ENCODE measurements at places on chromosomes 4 and X.

DNA sequence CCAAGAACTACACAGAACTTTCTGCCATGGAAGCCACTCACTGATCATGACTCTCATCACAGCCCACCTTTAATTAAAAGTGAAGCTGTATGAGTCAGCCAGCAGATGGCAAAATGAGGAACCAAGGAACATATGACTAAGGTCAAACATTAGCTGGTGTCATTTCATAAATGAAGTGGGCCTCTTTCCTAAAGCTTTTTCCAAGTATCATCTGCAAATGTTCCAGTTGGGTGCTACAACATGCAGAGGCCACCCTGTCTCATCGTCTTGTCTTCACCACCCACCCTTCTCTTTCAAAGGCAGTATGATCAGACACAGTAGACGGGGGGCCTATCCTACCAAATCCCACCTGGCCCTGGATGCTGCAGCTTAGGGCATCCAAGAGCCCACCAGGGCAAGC, 9.2 kb upstream of the EOLA1 start:
- DNase-seq = no peak

GRCh38 chr4:112593438-112594133, 43.1 kb downstream of the ZGRF1 start:
- no peak for DNase-seq

DNA sequence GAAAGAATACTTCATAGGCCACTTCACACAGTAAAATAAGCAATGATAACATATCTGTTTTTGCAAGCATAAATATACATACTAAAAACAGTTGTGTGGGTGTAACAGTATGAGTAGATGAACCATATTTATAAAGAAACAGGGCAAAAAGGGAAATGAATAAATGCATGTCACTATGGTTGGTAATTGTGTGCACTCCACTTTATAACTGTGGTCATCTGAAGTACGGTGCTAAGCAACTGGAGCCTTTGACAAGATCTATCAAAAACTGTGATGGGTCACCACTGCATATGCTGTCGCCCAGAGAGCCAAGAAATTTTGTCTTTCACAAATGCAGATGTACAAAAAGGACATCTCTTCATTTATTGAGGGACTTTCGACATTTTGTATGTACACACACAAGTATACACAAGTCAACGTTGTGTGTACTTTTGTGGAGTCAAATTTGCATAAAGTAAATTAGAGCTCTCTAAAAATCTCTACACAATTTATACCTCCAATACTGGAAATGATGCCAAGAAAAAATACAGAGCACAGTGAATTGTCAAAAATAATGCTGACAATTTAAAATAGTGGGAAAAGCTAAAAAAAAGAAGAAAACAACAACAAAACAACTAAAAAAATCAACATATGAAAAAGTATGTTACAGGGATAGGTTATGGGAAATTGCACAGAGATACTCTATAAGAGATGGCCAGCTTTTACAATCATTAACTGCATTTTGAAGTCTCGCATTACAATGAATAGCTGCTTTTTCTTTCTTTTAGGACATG, 123.1 kb upstream of the ENPEP start:
- DNase-seq = no peak

- DNase-seq = peak; percentile 60
Observed at GRCh38 chr4:57102050-57102624, 8.0 kb downstream of the IGFBP7 start.

DNA sequence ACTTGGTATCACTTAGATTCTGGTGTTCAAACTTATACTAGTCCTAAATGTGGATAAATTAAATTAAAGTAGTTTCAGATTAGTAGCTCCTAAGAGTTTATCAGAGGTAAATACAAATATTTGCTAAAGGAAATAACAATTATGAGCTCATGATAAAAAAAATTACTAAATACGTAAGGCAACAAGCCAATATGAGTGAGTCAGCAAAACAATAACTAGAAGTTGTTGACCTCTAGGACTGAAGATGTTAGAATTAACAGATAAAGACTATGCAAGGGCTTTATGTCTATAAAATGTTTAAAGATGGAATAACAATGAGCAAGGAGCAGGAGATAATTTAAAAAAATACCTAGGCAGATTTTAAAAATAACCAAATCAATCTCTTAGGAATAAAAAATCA, 195.8 kb downstream of the CLCN4 start:
- no peak for DNase-seq

GRCh38 chr4:145154573-145154972, 25.8 kb downstream of the OTUD4 start:
- DNase-seq = peak; percentile 41

GRCh38 chr4:140094438-140095420, 59.3 kb downstream of the MAML3 start:
- peak; percentile 53 for DNase-seq

- no peak for DNase-seq
Observed at GRCh38 chr4:138982754-138983153, 32.8 kb upstream of the NOCT start.

DNA sequence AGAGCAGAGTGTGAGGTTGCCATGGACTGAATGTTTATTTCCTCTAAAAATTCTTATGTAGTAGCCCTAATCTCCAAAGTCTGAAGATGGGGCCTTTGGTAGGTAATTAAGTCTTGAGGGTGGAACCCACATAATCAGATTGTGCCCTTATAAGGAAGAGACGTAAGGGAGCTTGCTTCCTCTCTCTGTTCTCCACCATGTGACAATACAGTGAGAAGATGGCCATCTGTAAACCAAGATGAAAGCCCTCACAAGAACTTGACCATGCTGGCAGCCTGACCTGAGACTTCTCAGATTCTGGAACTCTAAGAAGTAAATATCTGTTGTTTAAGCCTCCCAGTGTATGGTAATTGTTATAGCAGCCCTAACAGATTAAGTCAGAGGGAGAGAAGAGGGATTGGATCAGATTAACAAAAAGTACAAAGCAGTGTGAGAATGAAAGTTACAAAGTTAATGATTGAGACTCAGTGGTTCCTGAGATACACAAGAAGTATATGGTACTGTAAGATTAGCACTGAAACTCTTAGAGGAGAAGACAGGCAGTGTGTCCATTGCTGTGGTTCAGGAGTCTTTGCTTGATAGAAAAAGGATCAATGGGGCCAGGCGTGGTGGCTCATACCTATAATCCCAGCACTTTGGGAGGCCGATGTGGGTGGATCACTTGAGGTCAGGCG, 82.5 kb upstream of the GC start:
- no peak for DNase-seq

DNA sequence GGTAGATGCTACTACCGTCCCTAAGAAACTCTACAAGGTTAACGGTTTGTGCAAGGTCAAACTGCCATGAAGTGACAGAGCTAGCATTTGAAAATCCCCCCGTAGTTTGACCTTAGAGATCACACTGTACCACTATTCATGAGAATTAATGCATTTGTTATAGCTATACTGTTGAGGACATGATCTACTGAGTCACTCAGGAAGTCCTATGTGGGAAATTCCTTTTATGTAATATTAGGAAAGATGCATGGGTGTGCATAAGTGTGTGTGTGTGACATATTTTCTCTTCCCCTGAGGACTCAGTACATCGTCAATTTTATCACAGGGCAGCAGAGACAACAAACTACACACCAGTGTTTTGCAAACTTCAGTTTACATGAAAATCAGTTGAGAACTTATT, 141.1 kb downstream of the FBXW7 start:
- no peak for DNase-seq

DNA sequence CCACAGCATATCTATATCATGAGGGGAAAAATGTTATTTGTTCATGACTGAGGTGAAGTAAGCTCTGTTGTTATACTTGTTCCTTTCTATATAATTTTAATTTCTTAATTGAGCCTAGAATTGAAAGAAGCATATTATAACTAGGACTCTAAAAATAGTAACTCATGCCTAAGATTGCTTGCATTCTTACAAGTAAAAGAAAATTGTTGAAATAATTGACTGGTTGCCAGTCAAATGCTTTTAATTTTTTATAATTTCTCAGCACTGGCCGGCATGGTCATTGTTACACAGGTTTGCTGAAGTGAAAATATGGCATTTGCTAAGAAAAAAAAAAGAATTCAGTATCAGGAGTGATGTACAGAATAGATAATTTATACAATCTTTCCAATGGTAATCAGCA, 104.8 kb downstream of the GASK1B start:
- no peak for DNase-seq

GRCh38 chrX:82134378-82134777, 932.5 kb downstream of the SH3BGRL start:
- DNase-seq = no peak

- DNase-seq = no peak
Observed at GRCh38 chr4:31539284-31540069, 819.3 kb downstream of the PCDH7 start.

DNA sequence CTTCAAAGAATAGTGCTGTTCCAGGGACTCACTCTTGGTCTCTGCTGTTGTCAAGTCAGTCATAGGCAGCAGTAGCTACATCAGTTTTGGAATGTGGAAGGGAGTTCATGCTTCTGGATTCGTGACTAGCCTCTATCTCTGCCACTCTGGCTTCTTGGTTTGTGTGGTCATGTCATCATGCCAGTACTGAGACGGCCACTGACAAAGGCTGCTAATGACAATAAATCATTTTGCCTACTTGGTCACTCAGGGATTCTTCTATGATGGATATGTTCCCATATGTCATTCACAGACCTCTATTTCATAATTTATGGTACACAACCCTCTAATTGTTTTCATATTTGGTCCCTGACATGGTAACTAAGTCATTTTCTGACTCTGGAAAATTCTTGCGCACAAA, 450.8 kb upstream of the BOD1L1 start:
- no peak for DNase-seq

DNA sequence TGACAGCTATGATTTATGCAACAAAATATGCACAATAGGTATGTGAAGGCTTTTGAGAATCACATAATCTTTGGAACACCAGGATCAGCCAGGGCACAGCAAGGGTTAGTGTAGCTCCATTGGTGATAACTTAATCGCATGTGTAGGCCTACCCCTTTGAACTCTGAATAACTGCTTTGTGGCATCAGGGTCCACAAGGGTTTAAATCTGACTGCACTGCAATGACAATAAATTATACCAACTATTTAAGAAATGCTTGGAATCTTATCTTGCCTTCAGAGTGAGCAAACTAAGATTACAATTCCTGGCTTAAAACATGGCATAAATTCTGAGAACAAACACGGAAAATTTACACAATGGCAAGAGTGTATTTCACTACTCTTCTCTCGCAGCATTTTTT, 245.8 kb downstream of the FBXO8 start:
- no peak for DNase-seq

GRCh38 chr4:105946771-105947170, 51.5 kb downstream of the NPNT start:
- no peak for DNase-seq

DNA sequence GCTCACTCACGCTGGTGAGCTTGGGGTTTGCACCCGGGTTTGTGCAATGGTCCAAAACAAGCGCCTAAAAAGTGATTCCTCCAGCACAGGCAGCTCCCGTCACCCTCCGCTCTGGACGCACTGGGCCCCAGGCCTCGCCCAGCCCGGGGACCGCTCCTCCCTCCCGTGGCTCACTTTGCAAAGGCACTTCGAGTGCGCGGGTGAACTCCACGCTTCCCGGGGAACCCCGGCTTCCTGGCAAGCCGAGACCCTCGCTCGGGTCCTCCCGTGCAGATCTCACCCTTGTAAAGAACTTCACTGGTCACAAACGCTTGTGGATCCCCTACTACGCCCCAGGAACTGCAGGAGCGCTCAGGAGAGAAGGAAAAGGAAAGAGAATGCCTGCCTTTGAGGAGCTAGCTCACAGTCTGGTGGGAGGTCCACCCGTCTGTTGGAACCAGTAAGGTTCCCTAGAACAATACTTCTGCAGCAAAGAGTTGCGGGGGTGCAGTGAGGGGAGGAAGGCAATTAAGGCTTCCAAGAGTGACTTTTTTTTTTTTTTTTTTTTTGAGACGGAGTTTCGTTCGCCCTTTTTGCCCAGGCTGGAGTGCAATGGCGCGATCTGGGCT, at the start of gene CTPS2:
TSS of gene CTPS2 (minus strand) at position 122 of the 608 bp plus-strand sequence. CDS start 9,767 bp downstream, outside the sequence.
- DNase-seq = peak; percentile 77

DNA sequence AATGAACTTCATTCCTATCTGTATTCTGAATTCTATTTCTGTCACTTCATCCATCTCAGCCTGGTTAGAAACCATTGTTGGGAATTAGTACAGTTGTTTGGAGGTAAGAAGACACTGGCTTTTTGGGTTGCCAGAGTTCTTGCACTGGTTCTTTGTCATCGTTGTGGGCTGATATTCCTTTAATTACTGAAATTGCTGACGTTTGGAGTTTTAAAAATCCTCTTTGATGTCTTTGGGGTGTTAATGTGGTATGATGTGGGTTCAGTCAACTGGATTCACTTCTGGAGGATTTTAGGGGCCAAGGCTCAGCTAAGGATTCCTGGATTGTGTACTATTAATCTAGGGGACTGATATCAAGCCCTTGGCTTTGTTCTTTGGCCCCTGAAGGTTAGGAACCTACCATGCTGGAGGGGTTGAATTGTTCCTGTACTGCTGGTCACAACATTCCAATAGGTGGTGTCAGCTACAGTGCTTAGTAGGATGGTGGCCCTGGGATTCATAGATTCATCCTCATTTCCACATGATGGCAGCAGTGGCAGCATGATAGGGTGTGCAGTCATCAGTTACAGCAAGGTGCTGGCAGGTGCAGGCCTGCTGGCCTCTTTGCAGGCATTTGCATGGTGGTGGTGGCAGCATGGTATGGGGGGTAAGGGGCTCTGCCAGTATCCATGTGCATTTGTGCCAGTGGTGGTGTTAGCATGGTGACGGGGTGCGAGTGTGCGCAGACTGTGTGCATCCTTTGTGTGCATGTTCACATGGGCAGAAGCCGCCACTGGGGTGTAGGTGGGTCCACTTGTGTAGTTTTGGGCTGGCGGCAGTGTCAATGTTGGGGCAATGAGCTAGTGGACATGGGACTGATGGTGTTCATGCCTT, 301.3 kb downstream of the TEX13C start:
- DNase-seq = no peak

GRCh38 chrX:133053861-133054598, 42.9 kb downstream of the USP26 start:
- no peak for DNase-seq

- DNase-seq = no peak
Observed at GRCh38 chr4:127920521-127920920, 39.8 kb downstream of the PLK4 start.

- DNase-seq = no peak
Observed at GRCh38 chr4:145260091-145260490, 79.7 kb upstream of the OTUD4 start.

DNA sequence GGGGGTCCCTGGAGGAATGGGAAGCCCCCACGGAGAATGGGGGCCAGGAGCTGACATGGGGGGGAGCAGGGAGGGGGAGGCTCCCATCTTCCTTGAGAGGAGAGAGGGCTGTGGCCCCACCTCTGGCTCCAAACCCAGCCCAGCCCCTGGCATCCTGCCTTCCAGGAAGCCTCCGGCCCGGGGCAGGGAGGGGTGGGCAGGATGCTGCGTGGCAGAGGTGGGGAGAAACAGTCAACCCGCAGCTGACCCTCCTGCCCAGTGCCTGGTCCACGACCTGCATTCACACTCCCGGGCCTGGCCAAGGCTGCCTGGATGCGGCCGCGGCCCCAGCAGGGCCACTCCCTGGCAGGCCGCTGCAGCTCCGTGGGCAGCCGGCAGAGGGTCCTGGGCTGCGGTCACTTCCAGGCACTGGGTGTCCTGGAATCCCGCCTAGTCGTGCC, 39.0 kb downstream of the CPLX1 start:
- no peak for DNase-seq
